ENCODE measurements at places on chromosomes 11 and 22. TPM values are rescaled to one million over a fixed set of nuclear protein-coding genes. Genes with fewer than 3 reads are reported as not detected.

Gene SSTR3
- 13.7 TPM for total RNA-seq

DNA sequence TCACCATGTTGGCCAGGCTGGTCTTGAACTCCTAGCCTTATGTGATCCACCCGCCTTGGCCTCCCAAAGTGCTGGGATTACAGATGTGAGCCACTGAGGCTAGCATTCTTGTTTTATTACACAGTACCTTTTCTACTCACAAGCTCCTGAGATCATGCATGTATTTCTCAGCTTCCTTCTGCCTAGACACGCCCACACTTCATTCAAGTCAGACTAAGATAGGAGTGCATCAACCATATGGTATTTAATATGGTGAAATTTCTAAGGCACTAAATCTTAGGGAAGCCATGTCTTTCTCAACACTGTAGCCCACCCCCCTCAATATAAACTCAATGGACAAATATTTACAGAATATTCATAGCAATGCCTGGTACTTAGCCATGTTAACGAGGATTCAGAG, 62.1 kb downstream of the SLC25A17 start:
- no peaks in the 10 kb centered on the region for H3K27me3 ChIP-seq
- no peak overlapping the region for H3K4me3 ChIP-seq
- H3K27ac ChIP-seq = no peak overlapping the region

DNA sequence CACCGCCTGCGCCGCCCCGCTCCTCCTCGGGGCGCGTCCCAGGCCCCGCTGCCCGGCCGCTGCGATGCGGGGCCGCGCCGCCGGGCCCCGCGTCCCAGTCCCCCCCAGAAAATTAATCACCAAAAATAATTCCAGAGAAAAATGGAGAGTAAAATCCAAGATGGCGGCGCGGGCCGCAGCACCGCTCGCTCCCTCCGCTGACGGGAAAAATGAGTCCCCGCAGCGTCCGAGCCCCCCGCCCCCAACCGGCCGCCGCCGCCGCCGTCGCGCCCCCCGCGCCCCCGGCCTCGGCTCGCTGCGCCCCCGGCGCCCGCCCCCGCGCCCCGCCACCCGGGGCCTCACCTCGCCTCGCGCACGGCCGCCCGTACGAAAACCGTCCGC, at the start of gene KMT5B:
KMT5B (minus strand) TSS at position 162 of the 381 bp plus-strand sequence. CDS start 23,220 bp downstream, outside the sequence.
- peaks cover 24% of the 10 kb centered on the region for H3K4me1 ChIP-seq
- peak within 1 kb of the TSS; percentile 91 for H3K4me3 ChIP-seq
- no peaks in the 10 kb centered on the region for H3K27me3 ChIP-seq
- DNase-seq = no peak
- H3K27ac ChIP-seq = peak within 1 kb of the TSS; percentile 89

- peaks cover 88% of the 10 kb centered on the region for H3K4me1 ChIP-seq
- H3K27ac ChIP-seq = peak overlapping the region; percentile 100
Measured at GRCh38 chr11:118305726-118306125, 1.2 kb downstream of the CD3E start.

DNA sequence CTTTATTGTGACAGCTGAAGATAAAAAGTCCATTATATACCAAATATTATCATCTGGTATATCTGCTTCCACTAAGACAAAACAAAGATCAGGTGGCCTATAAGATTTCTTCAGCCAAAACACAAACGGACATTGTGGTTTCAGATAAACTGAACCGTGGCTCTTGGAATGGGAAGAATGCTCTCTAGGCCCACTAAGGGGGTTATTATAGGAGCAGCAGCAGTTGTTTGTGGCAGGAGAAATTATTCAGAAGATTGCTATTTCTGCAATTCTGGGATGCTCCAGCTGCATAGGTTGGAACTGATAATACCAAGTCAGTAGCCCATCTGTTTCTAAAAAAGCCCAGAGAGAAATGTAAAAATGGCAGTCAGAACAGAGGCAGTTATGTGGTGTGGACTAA, 145.3 kb downstream of the NCAM1 start:
- H3K36me3 ChIP-seq = no peaks in the 10 kb centered on the region
- H3K27me3 ChIP-seq = peaks cover 7% of the 10 kb centered on the region
- no peaks in the 10 kb centered on the region for H3K4me1 ChIP-seq
- DNase-seq = no peak
- H3K4me3 ChIP-seq = no peak overlapping the region
- no peak overlapping the region for H3K27ac ChIP-seq

Data from naive thymus-derived CD8-positive, alpha-beta T cell (primary cell).